Left renal pelvis (tissue), 4 donors: ENCODE measurements at places on chromosomes 6 and 20. TPM values are rescaled to one million over a fixed set of nuclear protein-coding genes. Genes with fewer than 3 reads are reported as not detected.

DNA sequence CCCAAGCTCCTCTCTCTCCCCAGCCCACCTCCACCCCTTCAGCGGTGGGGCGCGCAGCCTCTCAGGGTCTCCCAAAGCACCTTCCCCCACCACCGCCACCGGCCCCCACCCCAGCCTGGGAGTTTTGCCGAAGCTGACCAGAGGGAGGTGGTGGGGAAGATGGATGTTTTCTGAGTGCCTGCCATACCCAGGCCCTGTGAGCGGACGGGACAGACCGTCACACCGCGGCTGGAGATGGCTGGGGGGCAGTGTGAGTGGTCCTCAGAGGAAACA lies 5.7 kb downstream of the C20orf204 start:
- DNase-seq = no peak

GRCh38 chr6:14790976-14791375 lies 454.9 kb upstream of the JARID2 start:
- no peak for DNase-seq

- DNase-seq = no peak
Observed at GRCh38 chr20:59246691-59247400, 53.6 kb upstream of the EDN3 start.

DNA sequence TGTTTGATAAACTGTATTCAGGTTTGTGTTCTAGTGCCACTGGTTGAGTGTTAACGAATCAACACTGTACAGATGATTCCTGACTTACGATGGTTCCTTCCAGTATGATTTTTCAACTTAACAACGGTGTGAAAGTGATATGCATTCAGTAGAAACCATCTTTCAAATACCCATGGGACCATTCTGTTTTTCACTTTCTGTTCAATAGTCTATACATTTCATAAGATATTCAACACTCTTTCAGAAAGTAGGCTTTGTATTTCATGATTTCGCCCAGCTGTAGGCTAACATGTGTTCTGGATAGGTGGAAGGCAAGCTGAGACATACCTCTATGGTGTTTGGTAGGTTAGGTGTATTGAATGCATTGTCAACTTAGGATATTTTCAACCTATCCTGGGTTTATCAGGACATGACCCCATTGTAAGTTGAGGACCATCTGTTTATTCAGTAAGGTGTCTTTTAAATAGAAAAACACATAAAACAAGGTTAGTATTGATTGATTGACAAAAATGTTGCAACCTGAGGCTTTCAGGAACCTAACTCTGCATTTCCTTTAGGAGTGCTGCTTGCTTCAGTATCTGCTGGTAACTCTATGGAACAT lies 32.3 kb downstream of the SYNJ2 start:
- DNase-seq = no peak

DNA sequence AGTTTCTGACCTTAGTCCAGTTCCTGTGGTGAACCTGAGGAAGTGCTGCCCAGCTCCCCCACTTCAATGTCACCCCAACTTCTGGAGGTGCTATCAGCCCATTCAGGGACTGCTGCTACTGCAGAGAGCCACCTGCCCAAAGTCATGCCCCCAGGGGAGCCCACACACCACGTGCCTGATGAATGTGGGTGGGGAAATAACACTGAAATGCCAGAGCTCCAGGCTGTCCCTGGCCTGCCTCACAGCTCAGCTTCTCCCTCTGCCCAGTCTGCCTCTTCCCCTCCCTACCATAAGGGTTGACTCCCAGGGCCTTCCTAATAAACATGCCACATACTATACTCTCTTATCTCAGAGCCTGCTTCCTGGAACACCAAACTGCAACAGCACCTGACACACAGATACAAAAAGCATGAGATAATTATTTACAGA lies 276.4 kb upstream of the MOCS1 start:
- no peak for DNase-seq

GRCh38 chr20:57261457-57262251 lies 4.8 kb downstream of the BMP7 start:
- no peak for DNase-seq

GRCh38 chr6:22756365-22756764 lies 187.0 kb downstream of the HDGFL1 start:
- no peak for DNase-seq

GRCh38 chr20:43387737-43388136 lies 70.0 kb upstream of the SRSF6 start:
- DNase-seq = no peak

- DNase-seq = no peak
Observed at GRCh38 chr6:26629359-26629758, 30.2 kb downstream of the ZNF322 start.

GRCh38 chr20:49400410-49400809 lies 82.1 kb downstream of the KCNB1 start:
- DNase-seq = no peak

- DNase-seq = no peak
Observed at GRCh38 chr6:52661551-52661950, 9.4 kb upstream of the TMEM14A start.

- no peak for DNase-seq
Observed at GRCh38 chr6:155623450-155624178, 168.0 kb upstream of the NOX3 start.

DNA sequence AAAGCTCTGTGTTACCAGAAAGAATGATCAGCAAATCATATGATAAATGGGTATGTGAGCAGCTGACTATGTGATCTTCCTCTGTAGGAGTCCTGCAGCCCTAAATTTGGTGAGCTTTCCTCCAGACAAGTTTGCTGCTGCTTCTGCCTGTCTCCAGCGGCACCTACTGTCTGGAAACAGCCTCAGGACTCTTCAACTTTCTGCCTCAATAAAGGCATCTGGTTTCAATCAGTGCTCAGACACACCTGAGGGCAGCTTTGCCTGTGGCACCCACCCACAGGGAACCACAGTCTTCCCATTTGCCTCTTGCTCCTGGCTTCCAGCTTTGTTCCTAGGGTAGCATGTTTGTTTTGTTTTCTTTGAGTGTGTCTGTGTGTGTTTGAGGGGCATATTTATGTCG lies 727.9 kb upstream of the MAN1A1 start:
- no peak for DNase-seq

GRCh38 chr6:16521528-16521927 lies 239.7 kb downstream of the ATXN1 start:
- no peak for DNase-seq

- no peak for DNase-seq
Observed at GRCh38 chr20:2878515-2878914, 5.2 kb downstream of the PTPRA start.

The EEF1E1 gene
- polyA plus RNA-seq = 28.1 TPM

The STK4 gene
- 15.4 TPM for polyA plus RNA-seq

The CRYBG1 gene
- 33.3 TPM for polyA plus RNA-seq

The MCCD1 gene
- 0.27 TPM for polyA plus RNA-seq

The SIGLEC1 gene
- 1.2 TPM for polyA plus RNA-seq

The CTAGE9 gene
- polyA plus RNA-seq = not detected

The SOX18 gene
- polyA plus RNA-seq = 7.9 TPM

The PPIL6 gene
- polyA plus RNA-seq = 19.8 TPM

The EPHA7 gene
- 49.7 TPM for polyA plus RNA-seq
